ENCODE measurements at places on chromosomes 1 and 21.

DNA sequence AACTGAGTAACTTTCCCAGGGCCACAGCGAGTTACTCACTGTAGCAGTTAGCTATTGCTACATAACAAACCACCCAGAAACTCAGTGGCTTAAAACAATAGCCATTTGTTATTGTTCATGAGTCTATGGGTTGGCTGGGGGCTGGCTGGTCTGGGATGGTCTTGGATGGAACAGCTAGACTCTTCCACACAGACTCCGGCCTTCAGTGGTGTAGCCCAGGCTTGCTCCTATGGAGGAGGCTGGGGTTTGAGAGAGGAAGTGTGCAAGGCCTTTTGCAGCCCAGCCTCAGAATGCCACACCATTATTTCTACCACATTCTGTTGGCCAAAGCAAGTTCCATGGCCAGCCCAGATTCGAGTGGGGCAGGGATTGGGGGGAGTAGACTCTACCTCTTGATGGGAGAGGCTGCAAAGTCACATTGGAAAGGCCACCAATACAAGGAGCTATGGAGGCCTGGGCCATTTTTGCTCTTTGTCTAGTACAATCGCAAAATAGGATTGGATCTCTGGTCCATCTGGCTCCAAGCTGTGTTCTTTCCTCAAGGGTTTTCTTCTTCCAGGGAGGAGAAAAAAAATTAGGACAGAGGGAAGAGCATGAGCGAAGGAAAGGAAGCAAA, 37.5 kb upstream of the TTC22 start:
- DNase-seq, result no peak
- H3K4me3 ChIP-seq, result no peak overlapping the region
- no peaks in the 10 kb centered on the region for H3K4me1 ChIP-seq
- H3K27ac ChIP-seq, result no peak overlapping the region
- H3K27me3 ChIP-seq, result no peaks in the 10 kb centered on the region
- H3K36me3 ChIP-seq, result no peaks in the 10 kb centered on the region

- DNase-seq, result no peak
- no peak overlapping the region for H3K4me3 ChIP-seq
- H3K4me1 ChIP-seq, result no peaks in the 10 kb centered on the region
- H3K27ac ChIP-seq, result no peak overlapping the region
- no peaks in the 10 kb centered on the region for H3K36me3 ChIP-seq
- no peaks in the 10 kb centered on the region for H3K27me3 ChIP-seq
Measured at GRCh38 chr1:18666317-18666920, 35.8 kb downstream of the PAX7 start.

GRCh38 chr21:37208056-37208721, 58.9 kb downstream of the VPS26C start:
- peak; percentile 73 for DNase-seq
- no peaks in the 10 kb centered on the region for H3K27me3 ChIP-seq
- H3K36me3 ChIP-seq, result no peaks in the 10 kb centered on the region
- peak overlapping the region; percentile 63 for H3K4me3 ChIP-seq

GRCh38 chr1:223133306-223133823, 9.7 kb downstream of the TLR5 start:
- no peak overlapping the region for H3K27ac ChIP-seq
- H3K4me1 ChIP-seq, result peaks cover 8% of the 10 kb centered on the region
- H3K36me3 ChIP-seq, result no peaks in the 10 kb centered on the region
- no peak for DNase-seq
- H3K4me3 ChIP-seq, result peak overlapping the region; percentile 61

DNA sequence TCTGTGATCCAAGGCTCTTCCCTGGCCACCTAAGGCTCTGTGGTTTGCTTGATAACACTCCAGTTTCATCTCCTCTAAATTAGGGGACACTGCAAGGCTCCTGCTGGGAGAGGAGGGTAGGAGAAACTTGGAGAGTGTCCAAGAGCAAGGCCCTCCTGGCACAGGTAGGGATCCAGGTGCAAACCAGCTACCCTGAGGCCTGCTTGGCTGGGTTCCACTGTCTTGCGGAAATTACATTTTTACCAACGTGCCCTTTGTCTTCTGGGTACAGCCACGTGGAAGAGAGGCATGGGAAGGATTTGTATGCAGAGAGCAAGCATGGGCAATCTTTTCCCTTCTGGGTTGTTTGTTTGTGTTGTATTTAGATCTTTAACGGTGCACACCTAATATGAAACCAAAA, 132.5 kb downstream of the PRDM2 start:
- no peaks in the 10 kb centered on the region for H3K27me3 ChIP-seq
- H3K27ac ChIP-seq, result no peak overlapping the region
- no peaks in the 10 kb centered on the region for H3K36me3 ChIP-seq
- no peak overlapping the region for H3K4me3 ChIP-seq

DNA sequence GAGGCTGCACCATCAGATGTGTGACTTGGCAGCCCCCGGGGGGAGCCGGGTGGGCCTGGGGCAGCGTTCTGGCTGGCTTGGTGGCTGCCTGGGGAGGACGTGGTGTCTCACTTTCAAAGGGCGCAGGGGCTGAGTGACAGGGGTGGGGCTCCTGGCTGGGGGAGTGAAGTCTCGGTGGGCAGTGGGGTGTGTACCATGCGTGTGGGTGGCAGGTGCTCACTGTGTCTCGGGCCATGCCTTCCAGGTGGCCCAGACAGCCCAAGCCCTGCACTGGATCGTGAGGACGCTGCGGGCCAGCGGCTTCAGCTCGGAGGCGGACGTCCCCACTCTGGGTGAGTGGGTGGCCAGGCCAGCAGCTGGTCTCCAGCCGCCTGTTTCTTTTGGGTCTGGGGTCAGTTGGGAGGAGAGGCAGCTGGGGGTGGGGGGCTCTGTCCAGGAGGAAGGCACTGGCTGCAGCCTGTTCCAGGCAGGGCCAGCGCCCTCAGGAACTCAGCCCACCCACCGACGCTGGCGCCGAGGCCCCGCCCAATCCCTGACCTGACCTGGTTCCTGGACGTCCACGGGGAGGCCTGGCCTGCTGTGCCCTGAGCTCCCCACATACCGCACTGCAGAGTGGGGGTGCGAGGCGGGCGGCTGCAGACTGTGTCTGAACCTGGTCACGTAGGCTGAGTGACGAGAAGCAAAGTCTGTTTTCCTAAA, 30.6 kb upstream of the LRRC3 start:
- H3K27ac ChIP-seq, result no peak overlapping the region
- no peaks in the 10 kb centered on the region for H3K36me3 ChIP-seq
- H3K27me3 ChIP-seq, result no peaks in the 10 kb centered on the region
- no peak overlapping the region for H3K4me3 ChIP-seq
- no peak for DNase-seq

GRCh38 chr1:23980728-23981070, 572 bp upstream of the SRSF10 start:
- H3K36me3 ChIP-seq, result no peaks in the 10 kb centered on the region
- peaks cover 42% of the 10 kb centered on the region for H3K4me1 ChIP-seq
- no peaks in the 10 kb centered on the region for H3K27me3 ChIP-seq
- H3K27ac ChIP-seq, result peak overlapping the region; percentile 98
- H3K4me3 ChIP-seq, result peak overlapping the region; percentile 92
